ENCODE measurements at places on chromosomes 2 and 18.
A peak's percentile ranks its signal among the peaks of the same experiment; 100 is the strongest.

- no peak for DNase-seq
Observed at GRCh38 chr2:168033966-168034365, 213.4 kb downstream of the STK39 start.

DNA sequence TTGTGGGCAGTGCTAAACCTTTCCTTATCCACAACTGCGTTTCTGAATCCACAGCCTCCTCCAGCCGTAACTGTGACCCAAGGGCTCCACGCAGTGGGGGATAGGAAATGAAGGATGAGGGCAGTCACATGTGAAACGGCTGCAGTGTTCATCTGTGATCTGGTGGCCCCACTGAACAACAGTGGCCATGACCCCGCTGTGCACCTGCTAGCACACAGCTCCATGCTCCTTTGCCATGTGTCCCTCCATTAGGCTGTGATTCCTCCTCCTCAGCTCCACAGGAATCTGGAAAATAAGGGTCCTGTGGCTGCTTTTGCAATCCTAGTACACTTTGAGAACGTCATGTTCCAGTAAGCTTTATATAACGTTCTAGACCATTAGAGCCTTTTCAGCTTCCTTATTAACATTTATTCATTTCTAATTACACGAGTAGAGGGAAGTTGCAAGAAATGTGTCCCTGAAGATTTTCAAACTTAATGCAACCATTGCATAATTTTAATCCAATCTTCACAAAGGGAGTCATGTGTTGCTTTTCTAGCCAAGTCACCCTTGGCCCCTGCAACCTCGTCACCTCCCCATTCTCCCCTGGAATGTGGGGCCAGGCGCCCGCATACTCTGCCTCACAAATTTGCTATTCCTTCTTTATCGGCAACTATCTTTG, 7.1 kb upstream of the NAPG start:
- no peak for DNase-seq

- no peak for DNase-seq
Observed at GRCh38 chr18:31102941-31103340, 720 bp upstream of the DSC2 start.

GRCh38 chr2:112758711-112759110, 5.7 kb downstream of the CKAP2L start:
- DNase-seq = no peak

- no peak for DNase-seq
Observed at GRCh38 chr2:85697096-85697495, 2.9 kb downstream of the GNLY start.

- no peak for DNase-seq
Observed at GRCh38 chr2:41062336-41062735, 610.4 kb upstream of the SLC8A1 start.

GRCh38 chr2:177670791-177671535, 278.4 kb downstream of the AGPS start:
- DNase-seq = no peak

DNA sequence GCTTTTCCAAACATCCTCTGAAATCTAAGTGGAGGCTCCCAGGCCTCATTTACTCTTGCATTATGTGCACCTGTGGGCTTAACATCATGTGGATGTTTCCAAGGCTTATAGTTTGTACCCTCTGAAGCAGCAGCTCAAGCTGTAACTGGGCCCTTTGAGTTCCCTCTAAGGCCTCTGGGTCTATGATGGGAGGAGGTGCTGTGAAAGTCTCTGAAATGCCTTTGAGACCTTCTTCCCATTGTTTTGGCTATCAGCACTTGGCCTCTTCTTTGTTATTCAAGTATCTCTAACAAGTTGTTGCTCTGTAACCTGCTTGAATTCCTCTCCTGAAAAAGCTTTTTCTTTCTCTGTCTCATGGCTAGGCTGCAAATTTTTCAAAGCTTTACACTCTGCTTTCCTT, 58.1 kb upstream of the MYT1L start:
- DNase-seq = no peak

DNA sequence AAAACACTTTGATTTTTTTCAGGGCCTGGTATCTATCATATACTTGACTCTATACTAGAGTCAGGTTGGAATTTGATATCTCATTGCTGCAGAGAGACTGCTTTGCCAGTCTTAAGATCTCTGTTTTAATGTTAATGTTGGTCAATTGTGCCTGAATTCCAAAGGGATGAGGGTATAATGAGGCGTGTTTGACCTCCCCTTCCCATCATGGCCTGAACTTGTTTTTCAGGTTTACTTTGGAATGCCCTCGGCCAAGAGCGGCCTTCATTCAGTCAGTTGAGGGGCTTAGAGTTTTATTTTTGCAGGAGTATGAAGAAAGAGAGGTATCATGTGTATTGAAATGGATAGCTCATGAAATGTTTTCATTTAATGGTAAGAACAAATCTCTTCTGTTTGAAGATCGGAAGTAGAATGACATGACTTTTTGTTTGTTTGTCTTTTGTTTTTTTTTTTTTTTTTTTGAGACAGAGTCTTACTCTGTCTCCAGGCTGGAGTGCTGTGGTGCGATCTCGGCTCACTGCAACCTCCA, 119.0 kb downstream of the KIAA1328 start:
- DNase-seq = no peak

DNA sequence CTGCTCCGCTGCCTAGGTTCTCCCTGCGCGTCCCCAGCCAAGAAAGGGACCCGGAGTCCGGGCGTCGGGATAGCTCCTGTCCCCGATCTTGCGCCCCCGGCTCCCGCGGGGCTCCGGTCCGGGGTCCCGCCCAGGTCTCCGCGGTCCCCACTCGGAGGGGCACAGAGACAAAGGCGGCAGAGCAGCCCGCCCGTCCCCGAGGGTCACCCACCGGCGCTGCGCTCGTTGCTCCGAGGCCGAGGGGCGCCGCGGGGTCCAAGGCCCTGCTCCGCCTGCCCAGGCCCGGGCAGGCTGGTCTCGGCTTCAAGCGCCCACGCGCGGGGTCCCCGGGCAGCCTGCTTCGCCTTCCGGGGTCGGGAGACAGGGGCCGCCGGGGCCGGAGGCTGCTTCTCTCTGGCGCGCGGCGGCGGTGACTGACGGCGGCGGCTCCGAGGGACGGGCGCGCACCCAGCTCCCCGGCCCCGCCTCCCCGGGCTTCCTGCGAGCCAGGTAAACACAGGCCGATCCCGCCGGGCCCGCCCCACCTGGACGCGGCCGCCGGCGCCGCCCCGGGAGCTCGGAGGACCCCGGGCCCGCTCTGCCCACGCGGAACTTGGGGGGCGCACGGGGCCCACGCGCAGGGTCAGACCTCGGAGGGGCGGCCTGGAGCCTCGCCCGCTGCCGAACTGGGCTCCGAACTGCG, at the start of gene MBP:
Gene MBP (minus strand): TSS at position 415 of the 682 bp plus-strand sequence. CDS start 27,522 bp downstream, outside the sequence.
- DNase-seq = peak; percentile 97

- DNase-seq = no peak
Observed at GRCh38 chr18:59987102-59987501, 87.3 kb downstream of the PMAIP1 start.

DNA sequence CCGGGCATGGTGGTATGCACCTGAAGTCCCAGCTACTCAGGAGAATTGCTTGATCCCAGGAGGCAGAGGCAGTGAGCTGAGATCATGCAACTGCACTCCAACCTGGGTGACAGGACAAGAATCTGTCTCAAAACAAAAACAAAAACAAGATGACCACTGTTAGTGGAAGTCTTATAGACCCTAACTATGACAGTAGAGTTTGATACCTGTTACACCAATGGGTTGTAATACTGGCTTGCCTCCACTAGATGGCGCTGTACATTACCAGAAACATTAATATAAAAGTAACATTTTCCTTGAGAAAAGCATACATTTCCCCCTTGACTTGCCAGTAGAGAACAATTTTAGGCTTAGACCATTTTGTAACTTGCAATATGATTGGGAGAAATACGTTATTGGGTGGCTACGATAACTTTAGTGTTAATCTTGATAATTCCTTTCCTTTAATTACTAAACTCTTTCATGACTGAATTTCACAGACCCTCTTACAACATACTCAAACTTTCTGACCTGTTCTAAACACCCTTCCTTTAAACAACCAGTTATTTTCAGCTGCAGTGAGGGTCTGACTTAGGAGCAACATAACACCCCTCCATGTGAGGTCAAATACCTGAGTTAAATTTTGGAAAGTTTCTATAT, 19.5 kb downstream of the SLC25A52 start:
- no peak for DNase-seq

DNA sequence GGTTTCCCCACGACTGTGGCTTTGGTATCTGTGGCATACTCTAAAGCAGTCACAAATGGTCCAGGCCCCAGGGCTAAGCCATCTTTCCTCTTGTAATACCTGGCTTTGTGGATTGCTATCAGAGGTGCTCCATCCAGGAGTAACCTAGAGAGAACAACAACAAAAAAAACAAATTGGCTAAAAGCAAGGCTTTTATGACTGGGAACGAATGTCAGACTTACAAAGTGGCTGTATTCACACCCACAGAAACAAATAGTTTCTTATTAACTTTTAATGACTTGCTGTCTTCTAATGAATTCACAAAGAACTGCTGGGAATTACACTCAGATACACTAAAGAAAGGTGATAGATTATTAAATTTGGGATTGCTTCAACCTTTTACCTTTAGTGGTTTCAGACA, 35.1 kb downstream of the HDHD2 start:
- DNase-seq = no peak

DNA sequence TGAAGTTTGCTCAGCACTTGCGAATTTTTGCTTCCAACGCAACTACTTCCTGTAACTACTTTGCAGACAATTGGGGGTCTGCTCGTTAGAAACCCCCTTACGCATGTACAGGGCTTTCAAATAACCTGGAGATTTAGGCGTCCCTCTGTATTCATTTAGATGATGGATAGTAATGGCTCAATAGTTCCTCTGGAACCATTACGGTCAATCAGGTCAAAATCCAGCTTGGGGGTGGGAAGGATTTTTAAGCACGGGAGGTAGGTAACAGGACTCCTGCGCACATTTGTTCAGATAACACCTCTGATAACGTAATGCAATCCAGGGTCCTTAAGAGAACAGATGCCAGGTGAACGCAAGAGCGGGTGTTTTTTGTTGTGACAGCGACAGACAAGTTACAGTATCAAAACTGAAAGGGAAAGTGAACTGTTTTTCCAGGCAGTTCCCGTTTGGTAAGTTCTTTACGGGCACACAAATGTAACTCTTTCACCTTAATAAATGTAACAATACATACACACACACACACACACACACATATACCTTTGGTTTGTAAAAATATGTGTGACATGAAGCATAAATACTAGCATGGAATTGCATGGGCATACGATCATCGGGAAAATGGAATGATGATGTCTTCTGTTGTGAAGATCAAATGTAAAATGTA, 3.8 kb upstream of the OSR1 start:
- DNase-seq = no peak

- DNase-seq = no peak
Observed at GRCh38 chr2:42895791-42896135, 103.4 kb upstream of the HAAO start.

- no peak for DNase-seq
Observed at GRCh38 chr2:62569907-62570841, 64.2 kb upstream of the TMEM17 start.

DNA sequence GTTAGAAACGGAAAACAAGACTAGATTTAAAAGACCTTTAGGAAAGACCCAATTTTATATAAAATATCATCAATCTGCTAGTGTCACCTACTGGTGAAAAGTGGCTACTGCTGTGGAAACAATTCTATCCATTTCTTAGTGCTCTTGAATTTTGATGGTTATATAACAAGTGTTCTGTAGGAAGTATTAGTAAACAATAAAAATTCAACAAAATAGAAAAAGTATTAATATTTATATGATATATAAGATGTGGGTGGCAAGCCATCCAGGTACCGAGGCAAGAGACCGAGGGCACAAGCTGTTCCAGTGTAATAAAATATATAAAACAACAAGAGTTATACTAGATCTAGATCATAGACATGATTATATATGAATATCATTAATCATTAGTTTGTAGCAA, 6.2 kb upstream of the TMEM87B start:
- DNase-seq = no peak

- no peak for DNase-seq
Observed at GRCh38 chr18:26506012-26506411, 42.3 kb downstream of the KCTD1 start.

DNA sequence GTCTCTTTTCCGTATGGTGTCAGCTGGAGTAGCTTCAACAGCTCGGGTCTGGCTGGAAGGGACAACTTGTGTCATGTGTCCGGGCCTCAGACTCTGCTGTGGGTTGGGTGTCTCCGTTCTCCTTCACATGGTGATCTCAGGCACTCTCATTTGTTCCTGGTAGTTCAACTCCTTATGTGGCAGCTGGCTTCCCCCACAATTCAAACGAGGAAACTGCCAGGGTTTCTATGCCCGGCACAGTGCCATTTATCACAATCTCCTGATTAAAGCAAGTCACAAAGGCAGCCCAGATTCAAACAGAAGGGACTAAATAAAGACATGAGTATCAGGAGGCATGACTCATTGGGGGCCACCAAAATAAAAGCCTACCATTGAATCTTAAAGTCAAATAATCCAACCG, 22.7 kb downstream of the MRO start:
- no peak for DNase-seq

DNA sequence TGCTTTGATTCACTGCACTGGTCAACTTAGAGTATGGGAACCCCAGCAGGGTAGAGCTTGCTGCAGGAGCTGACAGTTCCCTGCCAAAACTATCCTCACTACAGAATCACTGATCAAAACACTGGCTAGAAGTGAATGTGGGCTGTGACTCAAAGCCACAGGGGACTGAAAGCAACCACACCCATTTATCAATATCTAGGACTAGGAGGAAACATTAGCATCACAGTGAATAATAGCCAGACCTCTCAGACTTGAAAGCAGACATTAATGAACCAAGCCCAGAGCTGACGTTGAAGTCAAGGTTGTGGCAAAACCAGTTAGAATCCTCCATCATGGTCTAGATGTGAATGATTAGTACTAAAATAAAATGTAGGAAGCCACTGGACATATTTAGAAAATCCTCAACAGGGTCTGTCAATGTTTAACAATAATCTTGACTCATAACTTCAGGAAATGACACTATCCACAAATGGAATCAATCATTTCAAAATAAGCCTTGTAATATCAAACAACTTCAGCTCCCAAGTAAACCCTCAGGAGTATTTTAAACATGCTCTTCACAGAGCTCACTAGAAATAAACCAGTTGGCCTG, 131.4 kb downstream of the CDH20 start:
- DNase-seq = no peak

- DNase-seq = no peak
Observed at GRCh38 chr2:200627110-200627770, 41.4 kb downstream of the AOX1 start.

GRCh38 chr2:39409697-39410389, 27.2 kb downstream of the MAP4K3 start:
- no peak for DNase-seq

GRCh38 chr2:211512806-211513205, 956.4 kb downstream of the CPS1 start:
- DNase-seq = no peak

DNA sequence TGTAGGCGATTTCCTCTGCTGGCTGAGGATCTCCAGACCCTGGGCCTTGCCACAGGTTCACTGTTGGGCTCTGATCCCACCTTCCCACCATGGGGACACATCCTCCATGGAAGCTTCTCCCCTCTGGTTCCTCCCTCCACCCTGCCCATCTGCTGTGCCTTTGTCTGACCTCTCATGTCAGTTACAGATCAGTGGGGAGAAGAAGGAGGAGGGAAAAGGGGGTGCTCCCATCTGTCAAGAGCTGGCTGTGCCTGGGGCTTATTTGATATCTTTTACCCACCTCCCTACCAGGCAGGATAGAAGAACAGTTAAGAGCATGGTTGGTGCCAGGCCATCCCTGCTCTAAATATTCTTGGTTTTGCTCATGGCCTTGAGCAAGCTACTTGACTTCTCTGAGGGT, 12.3 kb upstream of the DNAJB2 start:
- DNase-seq = no peak

GRCh38 chr18:54671291-54671881, 80.3 kb downstream of the DYNAP start:
- no peak for DNase-seq

- no peak for DNase-seq
Observed at GRCh38 chr2:20065885-20066602, 14.6 kb upstream of the LAPTM4A start.
